ENCODE measurements at places on chromosomes 2 and 18.

DNA sequence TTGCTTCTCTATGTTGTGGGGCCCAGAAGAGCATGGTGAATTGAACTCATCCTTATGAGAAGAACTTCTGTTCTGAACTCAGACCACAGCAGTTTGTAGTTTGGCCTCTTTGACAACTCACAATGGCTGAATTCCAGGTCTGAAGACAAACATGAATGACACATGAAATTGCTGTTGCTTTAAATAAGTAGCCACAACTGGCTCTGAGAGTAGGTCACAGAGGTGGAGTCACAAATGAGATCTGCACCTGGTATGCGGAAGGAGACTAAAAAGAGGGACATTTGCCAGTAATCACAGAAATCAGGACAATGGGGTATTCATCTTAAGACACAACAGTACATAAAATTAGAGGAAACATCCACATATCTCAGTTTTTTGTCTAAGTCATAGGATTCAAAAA lies 290.3 kb upstream of the MMADHC start:
- DNase-seq = no peak

DNA sequence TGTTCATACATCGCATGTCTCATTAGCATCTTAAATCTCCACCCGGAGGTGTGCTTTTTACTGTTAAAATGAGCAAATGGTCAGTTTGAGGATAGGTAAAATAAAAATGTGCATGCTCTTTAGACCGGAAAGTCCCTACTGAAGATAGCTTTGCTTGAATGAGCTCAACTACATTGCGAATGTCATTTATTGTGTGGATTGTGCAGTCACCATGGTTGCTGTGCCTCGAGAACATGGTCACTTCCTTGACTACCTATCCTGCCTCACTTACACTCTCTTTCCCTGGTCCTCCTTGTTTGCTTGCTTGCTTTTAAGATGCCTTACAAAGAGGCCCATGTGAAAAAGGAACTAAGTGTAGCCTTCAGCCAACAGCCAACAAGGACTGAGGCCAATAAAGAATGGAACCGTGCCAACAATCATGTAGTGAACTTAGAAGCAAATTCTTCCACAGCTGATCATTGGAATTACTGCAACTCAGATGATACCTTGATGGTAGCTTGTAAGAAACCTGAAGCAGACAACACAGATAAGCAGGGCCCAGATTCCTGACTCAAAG lies 72.2 kb upstream of the BARD1 start:
- no peak for DNase-seq

DNA sequence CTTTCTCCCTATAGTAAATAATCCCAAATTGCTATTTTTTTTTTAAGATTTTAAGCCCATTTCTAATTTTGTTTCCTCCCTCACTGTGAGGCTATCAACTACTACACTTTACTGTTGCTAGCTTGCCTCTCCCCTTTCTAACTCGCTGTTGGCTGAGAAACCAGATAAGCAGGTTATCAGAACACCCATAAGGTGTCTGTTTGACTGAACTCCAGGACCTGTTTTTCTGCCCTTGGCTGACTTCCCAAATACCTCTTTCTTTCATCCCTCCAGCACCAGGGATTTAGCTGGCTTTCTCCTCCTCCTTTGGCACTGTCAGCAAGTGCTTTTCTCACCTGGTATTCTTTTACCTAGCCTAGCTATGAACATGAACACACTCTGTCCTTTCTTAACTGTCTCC lies 11.1 kb downstream of the TRAK2 start:
- no peak for DNase-seq

DNA sequence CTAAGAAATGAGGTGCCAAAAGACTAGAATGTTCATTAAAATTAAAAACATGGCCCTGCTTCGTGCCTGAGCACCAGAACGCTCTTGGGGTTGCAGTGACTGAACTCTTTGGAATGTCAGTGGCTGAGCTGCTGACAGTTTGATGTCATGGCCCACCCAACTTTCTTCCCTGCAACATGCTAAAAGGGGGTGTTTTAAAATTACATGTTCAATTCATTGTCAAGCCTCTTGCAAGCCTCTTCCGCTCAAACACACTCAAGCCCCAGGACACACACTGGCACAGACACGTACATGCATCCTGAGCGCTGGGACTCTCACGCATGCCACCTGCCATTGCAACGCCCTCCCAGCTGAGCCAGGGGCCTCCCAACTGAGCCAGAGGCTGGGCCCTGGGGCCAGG lies 12.6 kb downstream of the RUFY4 start:
- no peak for DNase-seq

DNA sequence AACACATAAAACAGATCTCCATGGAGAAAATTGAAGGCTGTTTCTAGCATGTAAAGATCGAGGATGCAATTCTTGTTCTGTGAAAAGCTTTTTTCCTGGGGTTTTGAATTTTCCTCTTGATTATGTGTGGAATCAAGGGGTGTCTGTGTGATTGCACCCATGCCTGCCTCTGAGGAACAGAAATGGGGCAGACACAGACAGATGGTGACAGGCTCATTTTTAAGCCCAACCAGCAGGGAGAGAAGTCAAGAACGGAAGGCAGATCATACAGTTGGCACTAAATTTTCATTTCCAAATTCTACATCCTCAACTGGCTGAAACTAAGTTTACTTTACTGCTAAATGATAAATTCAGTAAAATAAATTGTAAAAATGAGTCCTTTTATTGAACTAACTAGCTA lies 1037.7 kb upstream of the KLHL29 start:
- no peak for DNase-seq

DNA sequence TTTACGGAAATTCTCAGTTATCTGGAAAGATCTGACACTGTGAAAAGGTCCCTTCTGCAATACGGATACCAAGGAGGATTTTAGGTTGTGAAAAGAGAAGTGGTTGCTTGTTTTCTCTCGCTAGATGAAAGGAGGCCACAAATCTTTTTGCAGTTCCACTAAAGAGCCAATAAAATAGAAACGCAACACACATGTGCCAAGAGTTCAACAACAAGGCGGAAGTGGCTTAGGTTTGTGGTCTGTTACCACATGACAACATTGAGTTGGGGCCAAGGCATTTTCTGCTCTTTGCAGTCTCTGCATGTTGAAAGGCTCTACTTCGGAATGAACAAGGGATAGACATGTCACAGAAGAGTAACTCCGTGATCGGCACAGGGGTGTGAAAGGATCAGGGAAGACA lies 115.7 kb upstream of the OSR1 start:
- DNase-seq = no peak
